ENCODE measurements at places on chromosomes 11 and 22.

DNA sequence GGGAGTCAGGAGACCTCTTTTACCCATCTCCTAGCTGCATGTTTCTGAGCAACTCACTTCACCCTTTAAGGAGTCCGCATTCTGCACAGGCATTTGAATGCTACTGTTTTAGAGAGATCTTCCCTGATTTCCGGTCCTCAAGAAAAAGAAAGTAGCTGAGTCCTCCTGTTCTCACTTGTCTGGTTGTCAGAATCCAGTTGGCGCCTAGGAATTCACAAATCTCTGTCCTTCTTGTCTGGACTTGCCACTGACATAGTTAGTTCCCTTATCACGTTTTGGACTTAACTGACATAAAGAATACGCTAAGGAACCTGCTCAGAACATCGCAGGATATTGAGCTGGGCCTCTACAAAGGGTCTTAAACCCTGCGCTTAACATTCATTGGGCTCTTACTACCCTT lies 61.3 kb upstream of the OR5P2 start:
- DNase-seq, result no peak

- no peak for DNase-seq
These were observed 12.0 kb upstream of the TMPRSS13 start for GRCh38 chr11:117941163-117941707.

- no peak for DNase-seq
These were observed 303.3 kb downstream of the BRD1 start for GRCh38 chr22:49524362-49524761.

- DNase-seq, result no peak
These were observed 16.6 kb downstream of the RTN4RL2 start for GRCh38 chr11:57476757-57477506.

DNA sequence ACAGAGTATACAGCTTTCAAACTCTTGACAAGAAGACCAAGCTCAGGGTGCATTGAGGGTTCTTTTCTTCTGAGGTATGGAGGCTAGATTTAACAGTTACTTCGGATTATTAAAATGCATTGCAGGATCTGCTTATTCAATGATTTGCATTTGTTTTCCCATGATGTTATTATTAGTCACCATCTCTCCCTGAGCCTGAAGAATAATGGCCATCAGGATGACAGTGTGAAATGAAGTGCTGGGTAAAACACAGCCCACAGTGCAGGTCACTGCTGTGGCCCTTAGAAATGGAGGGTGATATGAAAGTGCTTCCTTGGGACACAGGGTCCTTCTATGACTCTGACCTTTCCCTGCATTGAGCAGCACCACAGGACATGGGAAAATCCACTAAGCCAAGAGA lies 40.0 kb downstream of the TECTA start:
- no peak for DNase-seq

DNA sequence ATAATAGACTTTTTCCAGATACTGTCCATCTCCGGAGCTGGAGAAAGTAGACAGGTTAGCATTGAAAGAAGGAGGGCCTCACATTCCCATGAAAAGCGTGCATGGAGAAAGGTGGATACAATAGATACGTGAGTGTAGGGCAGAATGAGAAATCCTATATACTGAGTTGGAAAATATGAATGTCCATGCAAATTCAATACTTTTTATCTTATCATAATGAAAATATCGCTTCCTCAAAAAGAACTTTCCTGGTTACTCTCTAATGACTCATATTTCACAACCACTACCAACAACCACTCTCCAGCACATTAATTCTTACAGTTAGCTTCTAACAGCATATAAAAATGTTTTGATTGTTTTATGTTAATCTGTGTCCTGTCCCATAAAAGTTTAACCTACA lies 22.0 kb upstream of the MS4A6A start:
- no peak for DNase-seq

DNA sequence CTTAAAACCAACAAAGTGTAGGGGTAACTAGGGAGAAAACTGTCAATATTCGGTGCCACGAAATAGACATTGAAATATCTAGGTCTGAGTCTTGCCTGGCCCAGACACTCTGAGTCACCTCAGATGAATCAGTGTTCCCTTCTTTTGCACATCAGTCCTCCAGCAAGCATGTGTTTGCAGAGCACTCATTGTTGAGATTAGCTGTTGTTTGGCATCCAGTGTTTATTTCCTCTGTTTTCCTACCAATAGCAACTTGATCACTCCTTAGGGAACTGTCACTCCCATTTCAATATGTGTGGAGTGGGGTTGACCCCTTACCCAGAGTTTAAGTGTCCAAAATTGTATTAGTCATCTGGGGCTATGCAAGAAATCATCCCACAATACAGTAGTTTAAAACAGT lies 4.7 kb upstream of the ASCC2 start:
- no peak for DNase-seq

DNA sequence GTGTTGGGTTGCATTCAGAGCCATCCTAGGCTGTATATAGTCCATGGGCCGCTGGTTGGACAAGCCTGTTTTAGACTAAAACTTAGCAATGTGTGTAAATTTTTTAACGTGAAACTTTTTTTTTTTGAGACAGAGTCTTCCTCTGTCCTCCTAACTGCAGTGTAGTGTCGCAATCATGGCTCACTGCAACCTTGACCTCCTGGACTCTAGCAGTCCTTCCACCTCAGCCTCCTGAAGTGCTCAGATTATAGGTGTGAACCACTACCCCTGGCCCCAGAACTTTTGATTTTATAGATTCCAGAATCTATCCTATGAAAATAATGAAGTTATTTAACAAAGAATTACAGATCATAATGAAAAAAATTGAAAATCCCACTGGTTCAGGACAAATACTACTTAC lies 29.9 kb upstream of the PANX2 start:
- DNase-seq, result no peak

GRCh38 chr11:100791103-100791502 lies 104.0 kb downstream of the ARHGAP42 start:
- DNase-seq, result no peak

DNA sequence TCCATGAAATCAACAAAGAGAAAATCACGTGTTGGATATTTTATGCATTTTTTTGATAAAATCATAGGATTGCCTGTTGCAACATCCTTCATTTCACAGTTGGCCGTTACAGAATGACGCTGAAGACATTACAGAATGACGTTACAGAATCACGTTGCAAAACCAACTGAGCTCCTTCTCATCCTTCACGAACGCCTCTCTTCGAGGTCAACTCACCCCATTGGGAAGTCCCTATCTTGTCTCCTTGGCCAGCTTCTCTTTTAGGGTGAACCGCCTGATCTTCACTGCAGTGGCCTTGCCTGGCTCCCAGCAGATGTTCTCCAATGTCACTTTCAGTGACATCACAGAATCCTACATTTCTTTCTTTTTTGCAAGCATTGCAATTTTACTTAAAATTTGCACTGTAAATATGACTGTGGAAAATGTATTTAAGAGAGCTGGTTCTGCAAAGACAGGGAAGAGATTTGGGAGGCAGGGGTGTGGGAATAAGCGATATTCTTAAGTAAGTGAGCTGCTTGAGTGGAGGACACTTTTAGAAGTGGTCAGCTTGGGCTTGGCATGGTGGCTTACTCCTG lies 5.1 kb downstream of the KRTAP5-7 start:
- no peak for DNase-seq

GRCh38 chr11:48002561-48002960 lies 22.2 kb downstream of the PTPRJ start:
- DNase-seq, result no peak

DNA sequence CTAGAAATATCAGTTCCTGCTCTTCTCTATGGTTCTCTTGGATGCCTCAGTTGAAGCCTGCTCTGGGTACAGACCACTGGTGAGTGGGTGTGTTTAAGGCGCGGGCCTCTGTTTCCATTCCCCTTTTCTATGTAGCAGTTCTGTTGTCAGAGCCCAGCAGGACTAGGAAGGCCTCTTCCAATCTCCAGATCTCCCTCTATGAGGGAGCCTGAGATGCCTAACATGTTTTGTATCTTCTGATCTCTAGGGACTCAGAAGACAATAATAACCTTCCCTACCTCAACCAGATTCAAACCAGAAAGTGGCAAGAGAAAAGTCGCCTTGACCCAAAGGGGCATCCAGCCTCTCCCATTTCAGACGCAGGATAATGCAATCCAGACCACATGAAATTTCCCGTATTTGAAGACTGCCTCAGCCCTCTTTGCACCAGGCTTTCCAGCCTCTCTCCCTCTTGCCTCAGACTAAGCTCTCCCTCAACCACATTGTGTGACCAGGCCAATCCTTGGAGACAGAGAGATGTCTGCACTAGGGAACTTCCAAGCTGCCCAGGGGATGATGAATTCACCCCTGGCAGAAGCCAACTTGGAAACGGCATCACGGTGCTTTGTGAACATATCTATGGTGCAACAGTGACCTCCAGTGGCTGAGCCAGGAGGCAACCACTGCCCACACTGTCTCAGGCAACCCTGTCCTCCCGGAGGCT lies 150.1 kb upstream of the UBASH3B start:
- DNase-seq, result peak; percentile 10

- no peak for DNase-seq
These were observed 39.1 kb upstream of the GRAMD4 start for GRCh38 chr22:46580940-46581537.

DNA sequence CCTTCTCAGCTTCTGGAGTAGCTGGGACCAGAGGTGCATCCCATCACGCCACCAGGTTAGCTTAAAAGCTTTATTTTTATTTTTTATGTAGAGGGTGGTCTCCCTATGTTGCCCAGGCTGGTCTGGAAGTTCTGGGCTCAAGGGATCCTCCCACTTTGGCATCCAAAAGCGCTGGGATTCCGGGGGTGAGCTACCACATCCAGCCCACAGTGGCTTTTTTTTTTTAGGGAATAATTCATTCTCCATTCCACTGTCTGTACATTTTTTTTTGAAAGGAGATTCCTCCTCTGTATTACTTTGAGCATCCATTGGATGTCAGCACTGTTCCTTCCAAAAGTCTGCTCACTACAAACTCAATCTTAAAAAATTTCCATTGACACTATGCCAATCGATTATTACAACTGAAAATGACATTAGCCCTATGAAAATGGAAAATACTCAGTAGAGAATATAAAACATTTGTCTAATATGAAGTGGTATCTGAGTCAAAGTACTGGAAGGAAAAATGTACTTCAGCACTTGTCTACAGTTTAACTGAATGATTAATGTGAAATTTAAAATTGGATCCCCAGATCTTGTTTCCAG lies 1.3 kb upstream of the LPXN start:
- no peak for DNase-seq

DNA sequence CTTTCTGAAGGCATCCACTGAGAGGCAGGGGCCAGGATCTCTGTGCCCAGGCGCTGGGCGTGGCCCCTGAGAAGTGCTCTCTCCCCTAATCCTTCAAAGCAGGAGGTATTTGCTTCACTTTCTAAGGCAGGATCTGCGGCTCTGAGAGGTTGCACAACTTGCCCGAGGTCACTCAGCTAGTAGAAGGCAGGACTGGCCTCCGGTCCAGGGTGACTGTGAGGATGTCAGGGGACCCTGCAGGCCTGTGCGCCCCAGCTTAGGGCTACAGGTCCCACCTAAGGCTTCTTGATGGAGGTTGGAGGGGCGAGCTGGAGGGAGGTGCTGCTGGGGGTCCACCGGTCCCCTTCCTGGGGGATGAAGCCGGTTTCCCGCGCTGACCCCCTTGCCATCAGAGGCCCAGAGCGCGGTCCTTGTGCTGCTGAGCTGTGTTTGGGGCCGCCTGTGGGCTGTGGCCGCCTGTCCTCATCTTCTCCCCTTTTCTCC lies 979 bp downstream of the SMIM38 start:
- DNase-seq, result no peak

GRCh38 chr22:25119609-25120008 lies 80.0 kb upstream of the CRYBB3 start:
- no peak for DNase-seq

GRCh38 chr22:32494971-32495370 lies 20.4 kb downstream of the FBXO7 start:
- no peak for DNase-seq

DNA sequence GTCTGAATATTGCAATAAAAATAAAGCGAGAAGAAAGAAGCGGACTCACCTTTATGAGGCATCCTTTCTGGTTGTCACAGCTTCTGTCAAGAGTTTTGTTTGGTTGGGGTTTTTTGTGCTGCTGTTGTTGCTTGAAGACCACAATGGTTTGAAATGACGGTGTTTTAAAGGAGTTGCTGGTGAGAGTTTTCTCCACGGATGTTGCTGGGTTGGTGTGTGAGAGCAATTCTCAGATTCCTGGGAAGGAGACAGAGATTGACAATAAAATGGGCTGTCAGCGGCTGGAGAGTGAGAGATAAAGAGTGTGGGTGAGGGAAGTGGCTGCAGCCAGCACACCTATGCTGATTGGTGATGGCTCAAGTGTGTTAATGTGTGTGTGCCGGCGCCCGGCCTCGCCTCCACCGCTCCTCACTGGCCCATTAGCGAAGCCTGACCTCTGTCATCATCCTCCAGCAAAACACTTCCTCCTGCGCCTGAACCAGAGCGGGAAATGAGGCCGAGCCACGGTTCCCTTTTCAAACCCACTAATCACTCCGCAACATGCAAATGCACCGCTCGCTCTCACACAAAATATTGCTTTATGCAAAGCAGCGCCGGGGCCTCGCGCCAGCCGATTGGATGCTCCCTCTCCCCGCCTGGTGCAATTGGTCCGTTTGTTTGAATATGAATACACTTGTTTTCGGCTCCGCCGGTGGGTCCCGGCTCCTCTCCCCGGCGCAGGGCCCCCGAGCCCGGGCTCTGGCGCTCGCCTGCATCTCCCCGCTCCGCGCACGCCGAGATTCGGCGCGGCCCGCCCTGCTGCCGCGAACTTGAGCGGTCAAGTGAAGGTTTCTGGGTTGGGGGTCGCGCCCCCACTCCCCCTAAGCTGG lies at the start of gene PAX6:
Gene PAX6, minus strand, starts transcription at position 544 of the 869 bp plus-strand sequence. CDS start 4,911 bp downstream, outside the sequence.
- peak; percentile 98 for DNase-seq

- peak; percentile 45 for DNase-seq
These were observed 119.9 kb upstream of the MPPED2 start for GRCh38 chr11:30705913-30706675.

DNA sequence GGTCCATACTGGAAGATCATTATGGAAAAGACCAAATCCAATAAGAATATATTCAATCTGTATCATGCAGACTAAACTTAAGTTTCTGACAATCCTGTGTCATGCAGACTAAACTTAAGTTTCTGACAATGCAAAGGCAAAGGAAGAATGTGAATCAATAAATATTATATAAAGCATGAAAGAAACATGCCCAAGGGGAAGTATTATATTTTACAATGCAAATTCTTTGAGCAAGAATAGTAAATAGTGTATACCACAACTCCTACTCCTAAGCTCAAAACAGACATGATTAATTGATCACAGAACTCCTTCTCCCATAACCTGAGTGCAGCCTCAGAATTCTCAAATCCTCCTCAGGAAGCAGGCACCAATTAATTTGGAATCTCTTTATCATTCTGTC lies 71.3 kb upstream of the BDNF start:
- DNase-seq, result no peak

DNA sequence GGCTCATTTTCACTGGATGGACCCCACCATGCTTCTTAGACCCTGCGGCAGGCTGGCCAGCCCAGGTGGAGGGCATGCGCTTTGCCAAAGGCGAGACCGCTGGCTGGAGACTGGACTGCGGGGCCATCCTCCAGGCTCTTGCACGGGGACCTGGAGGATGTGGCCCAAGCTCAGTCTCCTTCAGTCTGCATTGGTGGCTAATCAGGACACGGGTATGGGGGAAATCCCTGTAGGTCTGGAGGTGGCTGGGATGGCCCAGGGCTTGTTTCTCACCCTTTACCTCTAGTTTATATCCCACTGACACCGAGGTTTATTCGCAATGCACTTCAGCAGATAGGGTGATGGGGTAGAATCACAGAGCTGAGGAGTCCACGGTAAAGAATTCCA lies 45.0 kb downstream of the BCR start:
- DNase-seq, result no peak
